ENCODE measurements at places on chromosomes 7 and 10.

GRCh38 chr7:139838876-139839275, 9.8 kb downstream of the TBXAS1 start:
- DNase-seq, result no peak

DNA sequence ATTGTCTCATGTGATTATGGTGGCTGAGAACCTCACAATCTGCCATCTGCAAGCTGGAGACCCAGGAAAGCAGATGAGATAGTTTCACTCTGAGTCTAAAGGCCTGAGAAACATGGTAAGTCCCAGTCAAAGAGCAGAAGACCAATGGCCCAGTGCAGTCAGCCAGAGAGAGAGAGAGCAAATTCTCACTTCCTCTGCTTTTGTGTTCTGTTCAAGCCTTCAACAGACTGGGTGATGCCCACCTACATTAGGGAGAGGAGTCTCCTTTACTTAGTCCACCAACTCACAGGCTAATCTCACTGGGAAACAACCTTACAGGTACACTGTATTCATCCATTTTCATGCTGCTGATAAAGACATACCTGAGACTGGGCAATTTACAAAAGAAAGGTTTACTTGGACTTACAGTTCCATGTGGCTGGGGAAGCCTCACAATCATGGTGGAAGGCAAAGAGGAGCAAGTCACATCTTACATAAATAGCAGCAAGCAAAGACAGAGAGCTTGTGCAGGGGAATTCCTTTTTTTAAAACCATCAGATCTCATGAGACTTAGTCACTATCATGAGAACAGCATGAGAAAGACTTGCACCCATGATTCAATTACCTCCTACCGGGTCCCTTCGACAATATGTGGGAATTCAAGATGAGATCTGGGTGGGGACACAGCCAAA, 4.7 kb upstream of the FRMPD2 start:
- no peak for DNase-seq

DNA sequence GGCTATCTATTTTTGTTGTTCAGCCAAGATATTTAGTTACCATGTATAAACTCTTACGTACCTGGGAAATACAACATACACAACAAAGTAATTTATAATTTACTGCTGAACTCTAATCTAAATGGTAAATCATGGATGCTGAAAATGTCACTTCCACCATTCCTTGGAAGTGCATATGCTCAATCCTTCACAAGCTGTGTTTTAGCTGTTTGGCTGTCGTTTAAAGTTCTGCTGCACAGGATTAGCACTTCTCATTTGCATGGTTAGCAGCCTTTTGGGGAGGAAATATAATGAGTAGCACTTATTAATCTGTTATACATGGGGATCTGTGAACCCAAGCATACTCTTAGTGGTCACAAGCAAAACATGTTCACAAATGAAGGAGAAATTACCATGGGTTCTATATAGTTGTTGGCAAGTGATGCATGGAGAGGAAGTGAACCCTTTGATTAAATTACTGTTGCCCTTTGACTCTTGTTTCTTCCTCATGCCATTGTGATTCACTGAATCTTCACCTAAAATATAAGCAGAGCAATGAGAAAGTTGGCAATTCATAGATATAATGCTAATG, 18.5 kb downstream of the PIK3CG start:
- DNase-seq, result no peak

DNA sequence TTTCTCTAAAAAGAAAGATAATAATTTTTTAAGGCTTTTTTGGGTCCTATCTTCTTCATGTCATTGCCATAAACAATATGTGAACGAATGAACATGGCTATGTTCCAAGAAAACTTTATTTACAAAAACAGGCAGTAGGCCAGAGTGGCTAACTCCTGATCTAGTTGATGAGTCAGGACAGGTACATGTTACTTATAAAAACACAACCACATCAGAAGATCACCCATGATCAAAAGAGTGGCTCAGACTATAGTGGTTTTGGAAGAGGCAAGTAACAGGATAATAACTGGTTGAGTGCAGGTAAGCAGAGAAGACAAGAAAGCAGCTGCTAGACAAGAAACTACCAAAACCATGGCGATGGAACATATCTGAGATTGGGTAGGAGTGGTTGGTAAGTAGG, 468.7 kb downstream of the KCNMA1 start:
- no peak for DNase-seq

GRCh38 chr7:107122486-107122911, 46.3 kb upstream of the HBP1 start:
- DNase-seq, result no peak

DNA sequence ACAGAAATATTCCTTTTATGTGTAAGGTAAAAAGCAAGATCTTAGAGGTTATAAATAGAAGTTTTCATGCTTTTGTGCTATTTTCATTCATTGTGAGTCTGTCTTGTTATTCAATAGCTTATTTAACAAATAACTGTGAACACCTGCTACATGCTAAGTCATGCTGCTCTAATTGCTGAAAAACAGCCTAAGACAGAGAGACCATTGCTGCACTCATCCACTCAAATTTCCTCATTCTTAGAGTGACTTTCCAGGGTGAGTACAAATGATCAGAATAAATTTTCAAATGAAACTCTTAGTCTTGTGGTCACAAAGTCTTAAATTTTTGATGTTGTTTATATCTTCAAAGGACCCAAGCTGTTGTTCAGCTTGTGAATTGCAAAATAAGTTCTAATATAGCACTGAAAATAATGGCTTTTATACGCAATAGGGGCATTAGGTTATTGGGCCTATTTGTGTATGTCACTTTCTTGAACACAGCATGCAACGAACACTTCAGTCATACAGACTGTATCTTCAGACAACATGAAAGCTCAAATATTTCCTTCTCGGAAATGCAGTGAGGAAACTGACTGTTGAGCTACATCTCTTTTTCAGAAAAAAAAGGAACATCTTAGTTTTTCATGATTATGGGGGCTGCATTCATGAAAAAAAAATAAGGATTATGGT, 247.9 kb upstream of the PCDH15 start:
- DNase-seq, result no peak

GRCh38 chr10:78959924-78960285, 108.9 kb upstream of the ZMIZ1 start:
- DNase-seq, result no peak

DNA sequence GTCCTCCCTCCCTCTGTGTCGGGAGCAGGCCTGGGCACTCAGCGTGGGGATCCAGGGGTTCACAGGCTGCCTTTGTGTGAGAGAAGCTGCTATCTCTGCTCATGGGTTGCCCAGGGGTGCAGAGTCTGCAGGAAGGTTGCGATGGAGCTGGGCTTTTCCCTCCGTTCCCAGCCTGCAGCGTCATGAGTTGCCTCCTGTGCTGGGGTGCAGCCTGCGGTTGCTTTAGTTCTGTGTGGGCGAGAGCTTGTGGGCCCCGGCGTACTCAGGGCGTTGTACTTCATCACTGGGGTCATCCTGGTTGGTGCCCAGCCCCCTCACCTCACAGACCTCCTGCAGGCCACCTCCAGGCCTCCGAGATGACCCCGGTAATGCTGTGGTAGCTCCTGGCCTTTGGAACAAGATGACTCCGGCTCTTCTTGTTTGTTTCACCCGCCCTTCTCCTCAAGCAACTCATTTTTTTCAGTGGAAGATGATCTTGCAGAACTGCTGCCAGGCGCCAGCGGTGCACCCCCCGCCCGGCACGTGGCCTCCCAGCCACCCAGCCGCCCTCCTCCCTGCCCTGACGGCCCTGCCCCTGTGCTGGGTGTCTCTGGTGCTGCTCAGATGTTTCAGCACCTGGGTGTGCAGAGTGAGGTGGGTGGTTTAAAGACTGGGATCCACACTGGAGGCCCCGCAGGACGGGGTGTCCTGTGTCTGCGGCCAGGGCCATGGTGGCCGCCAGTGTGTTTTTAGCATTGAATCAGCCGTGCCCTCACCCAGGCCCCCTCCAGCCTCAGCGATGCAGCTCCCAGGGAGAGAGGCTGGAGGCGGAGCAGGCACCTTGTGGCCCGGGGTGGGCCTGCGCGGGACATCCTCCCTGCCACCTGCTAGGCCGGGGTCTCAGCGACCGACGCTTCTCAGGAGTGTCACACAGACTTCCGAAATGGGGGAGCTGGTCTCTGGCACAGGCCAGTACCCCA, 7.2 kb downstream of the AP5Z1 start:
- DNase-seq, result no peak
